ENCODE measurements at places on chromosomes 2 and 18.

DNA sequence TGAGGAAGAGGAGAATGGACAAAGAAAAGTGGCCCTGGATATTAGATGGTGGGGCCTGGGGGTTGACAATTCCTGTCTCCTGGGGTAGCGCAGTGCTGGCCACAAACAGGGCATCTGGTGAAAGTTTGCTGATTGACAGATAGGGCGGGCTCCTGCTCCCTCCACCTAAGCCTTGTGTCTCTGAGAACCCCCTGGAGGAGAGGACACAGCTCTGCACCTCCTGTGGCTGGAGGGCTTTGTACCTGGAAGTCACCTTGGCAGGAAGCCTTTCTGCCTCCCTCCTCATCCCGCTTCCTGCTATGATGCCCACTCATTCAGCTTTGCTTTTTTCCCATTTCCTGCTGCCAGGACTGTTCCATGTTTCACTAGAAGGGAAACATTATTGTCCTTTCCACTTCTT is 72.4 kb downstream of the RHOB start:
- no peak for DNase-seq

DNA sequence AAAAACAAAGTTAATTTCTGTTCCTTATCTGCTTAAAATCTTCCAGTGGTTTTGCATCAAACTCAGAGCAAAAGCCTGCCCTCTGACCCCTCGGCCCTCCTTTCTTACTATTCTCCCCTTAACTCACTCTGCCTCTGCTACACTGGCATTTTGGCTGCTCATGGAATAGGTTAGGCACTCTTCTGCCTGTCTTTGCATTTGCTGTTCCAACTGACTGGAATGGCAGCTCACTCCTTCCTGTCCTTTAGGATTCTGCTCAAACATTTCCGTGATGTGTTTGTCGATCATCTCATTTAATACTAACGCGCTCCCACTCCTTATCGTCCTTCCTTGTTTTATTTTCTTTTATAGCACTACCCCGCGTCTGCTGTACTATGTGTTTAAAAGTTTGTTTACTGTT is 815 bp downstream of the CEBPZ start:
- DNase-seq = no peak

DNA sequence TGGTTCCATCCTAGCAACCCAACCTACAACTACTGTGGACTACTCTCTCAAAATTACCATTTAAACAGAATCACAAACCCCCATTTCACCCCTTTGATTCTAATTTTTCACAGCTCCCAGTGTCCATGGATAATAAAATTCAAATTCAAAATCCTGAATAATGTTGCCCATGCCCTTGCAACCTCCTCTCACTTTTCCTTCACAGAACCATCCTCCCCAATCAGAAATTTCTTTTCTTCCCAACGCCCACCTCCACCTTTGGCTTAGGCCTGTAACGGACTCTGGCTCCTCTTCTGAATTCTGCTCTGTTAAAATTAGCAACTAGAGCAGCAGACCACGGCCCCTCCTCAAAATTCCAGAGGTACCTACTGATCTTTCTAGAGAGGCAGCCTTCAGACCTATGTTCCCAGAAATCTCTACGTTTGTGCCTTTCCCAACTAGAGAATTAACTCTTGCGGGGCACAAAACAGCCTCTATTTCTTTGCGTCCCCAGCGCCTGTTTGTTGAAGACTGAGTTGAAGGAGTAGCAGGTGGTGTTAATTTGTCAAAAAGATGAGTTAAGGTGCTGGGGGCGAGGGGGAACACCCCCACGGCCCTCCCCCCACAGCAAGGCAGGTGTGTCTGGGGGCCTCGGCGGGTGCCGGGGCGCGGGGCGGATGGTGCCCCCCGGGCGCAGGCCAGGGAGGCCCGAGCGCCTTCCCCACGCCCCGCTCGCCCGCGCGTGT is 428 bp upstream of the MAP3K20 start:
- DNase-seq = no peak

DNA sequence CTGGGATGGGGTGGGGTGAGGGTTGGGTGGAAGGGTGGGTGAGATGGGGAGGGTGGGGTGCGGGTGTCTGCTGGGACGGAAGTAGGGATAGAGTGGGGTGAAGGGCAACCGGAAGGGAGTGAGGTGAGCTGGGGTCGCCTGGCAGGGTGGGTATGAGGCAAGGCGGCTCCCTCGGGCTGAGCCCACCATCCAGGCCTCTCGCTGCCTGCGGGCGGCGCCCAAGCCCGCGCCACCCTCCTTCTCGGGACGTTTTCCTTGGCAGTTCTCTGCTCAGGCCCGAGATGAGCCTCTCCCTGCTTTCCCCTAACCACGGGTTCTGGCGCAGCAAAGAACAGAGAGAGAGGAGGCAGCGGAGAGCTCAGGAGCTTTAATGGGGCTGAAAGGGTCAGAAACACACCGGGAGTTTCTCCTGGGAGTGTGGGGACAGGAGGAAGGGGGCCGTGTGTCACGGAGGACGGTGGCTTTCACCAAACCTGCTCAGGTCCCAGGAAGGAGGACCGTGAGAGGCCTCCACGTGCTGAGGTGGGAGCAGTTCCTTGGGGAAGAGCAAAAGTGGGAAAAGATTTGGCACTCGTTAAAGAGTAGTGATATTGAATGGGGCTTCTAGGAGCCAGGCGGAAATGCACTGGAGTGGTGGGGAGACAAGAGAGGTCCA is 4.1 kb downstream of the FEV start:
- no peak for DNase-seq

GRCh38 chr2:209470-209869 is 54.4 kb downstream of the SH3YL1 start:
- no peak for DNase-seq

- DNase-seq = no peak
Measured at GRCh38 chr2:218229239-218229638, 12.2 kb downstream of the ARPC2 start.

GRCh38 chr2:172296267-172297046 is 130.9 kb upstream of the ITGA6 start:
- no peak for DNase-seq

GRCh38 chr2:241981076-241981700 is 111.7 kb downstream of the RTP5 start:
- DNase-seq = no peak

DNA sequence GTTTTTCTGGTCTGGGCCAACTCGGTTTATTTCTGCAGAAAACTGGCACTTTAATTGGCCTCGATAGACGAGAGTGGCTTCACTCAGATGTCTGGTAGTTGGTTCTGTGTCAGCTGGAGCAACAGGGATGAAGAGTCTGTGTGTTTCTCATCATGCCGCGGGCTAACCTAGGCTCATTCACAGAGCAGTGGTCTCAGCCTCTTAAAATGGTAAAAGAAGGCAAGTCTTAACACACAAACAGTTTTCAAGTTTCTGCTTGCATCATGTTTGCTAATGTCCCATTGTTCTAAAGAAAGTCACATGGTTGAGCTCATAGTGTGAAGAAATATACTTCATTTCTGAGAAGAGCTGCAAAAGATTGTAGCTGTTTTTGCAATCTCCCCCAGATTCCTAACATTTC is 37.5 kb upstream of the ANXA4 start:
- no peak for DNase-seq

DNA sequence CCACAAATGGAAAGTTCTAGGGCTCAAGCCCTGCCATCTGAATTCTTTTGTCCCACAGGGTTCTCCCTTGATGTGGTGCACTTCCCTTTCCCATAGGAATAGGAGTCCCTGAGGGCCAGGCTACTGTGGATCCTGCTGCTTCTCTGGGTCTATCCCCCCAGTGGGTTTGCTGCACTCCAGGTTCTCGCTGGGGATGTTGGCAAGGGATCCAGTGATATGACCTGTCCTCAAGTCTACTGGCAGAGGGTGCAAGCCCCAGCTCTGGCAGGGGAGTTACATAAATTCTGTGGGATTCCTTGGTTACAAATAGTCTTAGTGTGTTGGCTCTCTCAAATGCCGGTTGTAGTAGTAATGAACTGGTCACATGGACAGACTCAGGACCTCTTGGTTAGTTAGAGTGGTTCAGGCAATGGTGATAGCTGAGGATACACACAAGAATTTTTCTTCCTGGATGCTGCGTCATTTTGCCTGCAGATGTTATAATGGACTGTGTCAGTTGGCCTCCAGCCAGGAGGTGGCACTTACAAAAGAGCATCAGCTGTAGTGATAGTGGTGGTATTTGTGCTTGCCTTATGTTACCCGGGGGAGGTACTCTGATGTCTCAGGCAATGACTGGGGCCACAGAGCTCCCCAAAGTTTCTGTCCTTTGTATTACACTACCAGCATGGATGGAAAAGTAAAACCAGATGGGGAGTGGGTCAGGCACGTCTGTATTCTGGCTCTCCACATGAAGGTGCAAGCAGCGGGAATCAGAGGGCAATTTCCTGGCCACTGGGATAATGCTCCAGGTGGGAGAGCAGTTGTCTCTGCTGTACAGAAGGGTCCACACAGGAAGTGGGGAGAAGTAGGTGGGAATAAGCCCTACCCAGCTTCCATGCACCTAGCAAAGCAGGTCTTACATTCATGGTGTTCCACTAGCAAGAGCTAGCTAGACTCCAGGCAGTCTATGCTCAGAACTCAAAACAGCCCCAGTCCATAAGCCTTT is 267.9 kb downstream of the SOX11 start:
- no peak for DNase-seq

DNA sequence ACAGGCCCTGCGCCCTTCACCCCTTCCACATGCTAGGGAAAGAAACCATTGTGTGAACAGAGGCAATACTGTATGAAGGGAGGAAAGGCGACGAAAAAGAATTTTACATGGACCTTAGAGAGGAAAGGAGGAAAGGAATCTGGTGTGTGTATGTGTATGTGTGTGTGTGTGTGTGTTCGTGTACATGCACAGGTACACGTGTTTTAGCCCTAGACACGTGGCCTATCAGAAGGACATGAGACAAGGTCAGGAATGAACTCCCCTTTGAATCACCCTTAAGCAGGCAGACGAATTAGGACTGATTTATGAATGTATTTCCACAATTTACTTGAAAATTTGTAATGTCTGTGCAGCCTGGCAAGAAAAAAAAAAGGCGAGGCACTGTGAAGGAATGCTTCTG is 276.0 kb downstream of the ZNF516 start:
- DNase-seq = no peak

- DNase-seq = no peak
Measured at GRCh38 chr2:201254081-201254730, 6.1 kb upstream of the CASP8 start.

- DNase-seq = no peak
Measured at GRCh38 chr2:23246992-23247683, 137.8 kb upstream of the KLHL29 start.

DNA sequence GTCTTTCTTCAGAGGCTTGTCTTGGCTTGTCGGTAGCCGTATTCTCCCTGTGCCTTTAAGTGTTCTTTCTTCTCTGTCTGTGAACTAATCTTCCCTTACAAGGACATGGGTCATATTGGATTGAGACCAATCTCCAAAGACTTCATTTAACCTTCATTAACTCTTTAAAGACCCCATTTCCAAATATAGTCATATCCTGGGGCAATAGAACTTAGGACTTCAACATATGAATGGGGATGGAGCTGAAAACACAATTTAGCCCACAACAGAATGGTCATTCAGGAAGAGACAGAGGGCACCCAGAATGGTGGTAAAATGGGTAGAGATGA is 82.1 kb upstream of the TANK start:
- DNase-seq = no peak

- no peak for DNase-seq
Measured at GRCh38 chr2:238771218-238771617, 76.7 kb upstream of the TWIST2 start.

DNA sequence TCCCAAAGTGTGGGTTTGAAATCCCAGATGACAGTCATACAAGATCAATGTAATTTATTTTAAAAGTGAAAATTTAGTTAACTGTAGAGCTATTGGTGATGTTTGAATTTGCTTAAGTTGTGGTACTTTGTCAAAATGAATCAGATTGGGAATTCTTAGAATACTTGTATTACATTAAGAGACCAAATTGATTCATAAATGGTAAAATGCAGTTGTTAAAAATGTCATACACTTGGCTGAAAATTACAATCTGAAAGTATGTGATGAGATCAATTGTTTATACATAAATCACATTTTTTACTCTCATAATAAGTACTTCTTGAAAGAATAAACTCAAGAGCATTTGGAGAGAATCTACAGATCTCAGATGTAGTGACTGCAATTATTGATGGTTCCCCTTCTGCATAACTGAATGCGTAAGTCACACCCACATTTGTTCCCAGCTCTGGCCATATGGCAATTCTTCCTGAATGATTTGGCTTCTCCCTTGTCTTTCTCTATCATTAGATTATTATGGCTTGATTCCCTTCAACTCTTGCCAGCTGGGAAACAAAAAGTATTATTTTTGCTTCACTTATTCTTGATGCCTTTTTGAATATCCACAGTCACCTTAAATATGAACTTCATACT is 558.5 kb downstream of the CPS1 start:
- DNase-seq = no peak

DNA sequence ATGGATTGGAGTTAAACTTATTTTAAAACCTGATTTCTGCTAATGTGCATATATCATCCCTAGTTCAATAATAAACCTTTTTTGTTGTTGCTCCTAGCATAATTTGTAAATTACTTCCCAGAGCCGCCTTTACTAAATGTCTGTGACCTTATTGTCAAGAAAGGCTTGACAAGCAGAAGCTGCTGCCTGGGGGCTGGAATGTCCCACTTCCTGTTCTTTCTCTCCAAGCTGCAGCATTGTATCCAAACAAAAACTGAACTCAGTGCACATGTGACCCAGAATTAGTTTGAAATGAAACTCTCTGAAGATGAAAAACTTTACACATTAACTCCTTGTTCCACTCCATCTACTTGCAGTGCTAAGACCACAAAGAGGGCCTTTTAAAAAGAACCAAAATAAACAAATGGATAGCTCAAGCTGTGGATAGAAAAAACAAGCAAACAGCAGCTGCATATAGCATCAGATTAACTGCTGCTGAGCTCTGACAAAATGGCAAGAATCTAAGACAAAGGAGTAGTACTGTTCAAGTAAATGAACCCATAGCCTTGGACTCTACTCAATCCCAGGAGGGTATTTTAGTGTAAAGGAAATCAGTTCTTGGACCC is 99.8 kb upstream of the NEUROD1 start:
- no peak for DNase-seq

- no peak for DNase-seq
Measured at GRCh38 chr2:180970016-180970415, 10.4 kb upstream of the UBE2E3 start.

GRCh38 chr2:38465789-38466127 is 88.7 kb upstream of the ATL2 start:
- DNase-seq = peak; percentile 39
